Activated CD4-positive, alpha-beta memory T cell treated with anti-CD3 and anti-CD28 coated beads, Interleukin-2, amount 10 ng/mL, durations not matched to agents 7 days and 5 days (primary cell): ENCODE measurements at places on chromosomes 1 and 21.

- no peak for DNase-seq
Observed at GRCh38 chr1:190084552-190084951, 393.1 kb downstream of the BRINP3 start.

- no peak for DNase-seq
Observed at GRCh38 chr1:206025283-206025820, 1.7 kb upstream of the CTSE start.

- DNase-seq, result no peak
Observed at GRCh38 chr1:19036041-19036812, 79.8 kb upstream of the IFFO2 start.

DNA sequence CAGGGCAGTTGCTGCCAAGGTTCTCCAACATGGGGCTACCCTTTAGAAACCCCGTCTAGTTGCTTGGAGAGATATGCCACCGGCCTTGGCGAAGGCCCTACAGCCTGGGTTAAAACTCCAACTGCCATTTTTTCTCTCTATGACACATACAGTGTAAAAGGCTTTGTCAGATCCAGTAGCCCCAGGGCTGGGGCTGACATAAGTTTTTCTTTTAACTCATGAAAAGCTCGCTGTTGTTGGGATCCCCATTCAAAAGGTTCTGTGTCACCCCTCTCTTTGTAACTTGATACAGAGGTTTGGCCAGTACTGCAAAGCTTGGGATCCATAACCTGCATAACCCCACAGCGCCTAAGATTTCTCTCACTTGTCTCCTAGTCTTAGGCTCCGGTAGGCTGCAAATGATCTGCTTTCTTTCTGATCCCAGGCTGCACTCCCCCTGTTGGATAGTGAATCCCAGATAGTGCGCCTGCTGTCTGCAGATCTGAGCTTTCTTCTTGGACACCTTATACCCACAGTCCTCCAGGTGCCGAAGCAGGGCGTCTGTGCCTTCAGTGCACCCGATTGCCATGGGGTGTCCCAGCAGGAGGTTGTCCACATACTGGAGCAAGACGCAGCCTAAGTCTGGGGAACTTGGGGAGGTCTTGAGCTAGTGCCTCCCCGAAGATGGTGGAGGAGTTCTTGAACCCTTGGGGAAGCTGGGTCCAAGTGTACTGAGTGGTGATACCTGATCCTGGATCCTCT, 406.2 kb downstream of the TGFB2 start:
- DNase-seq, result no peak

- DNase-seq, result no peak
Observed at GRCh38 chr1:6392809-6393399, 663 bp downstream of the ACOT7 start.

DNA sequence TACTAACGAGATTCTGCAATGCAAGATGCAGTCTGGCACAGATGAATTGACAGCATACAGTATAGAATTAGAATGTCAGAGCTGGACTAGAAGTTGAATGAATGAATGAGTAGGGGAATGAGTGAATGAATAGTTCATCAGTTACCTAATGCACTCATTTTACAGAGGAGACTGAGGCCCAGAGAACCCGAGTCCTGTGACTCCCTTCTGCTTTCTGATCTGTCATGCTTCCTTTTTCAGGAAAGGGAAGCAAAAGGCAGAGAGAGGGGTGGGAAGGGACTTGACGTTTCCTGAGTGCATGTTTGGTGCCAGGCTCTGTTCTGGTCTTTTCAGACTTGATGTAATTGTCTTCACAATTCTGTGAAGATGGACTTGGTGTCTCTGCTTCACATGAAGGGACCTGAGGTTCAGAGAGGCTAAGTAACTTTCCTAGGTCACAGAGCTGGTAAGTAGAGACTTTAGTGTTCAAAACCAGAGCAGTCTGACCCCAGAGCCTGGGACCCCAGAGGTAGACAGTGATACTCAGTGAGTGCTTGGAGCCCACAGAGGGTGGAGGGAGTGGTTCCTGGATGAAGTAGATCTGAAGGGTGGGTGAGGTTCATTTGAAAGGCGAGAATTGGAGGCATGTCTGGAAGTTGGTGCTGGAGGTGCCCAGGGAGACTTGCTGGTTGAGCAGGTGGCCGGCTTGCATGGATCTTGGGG, 8.0 kb upstream of the MEX3A start:
- DNase-seq, result no peak

DNA sequence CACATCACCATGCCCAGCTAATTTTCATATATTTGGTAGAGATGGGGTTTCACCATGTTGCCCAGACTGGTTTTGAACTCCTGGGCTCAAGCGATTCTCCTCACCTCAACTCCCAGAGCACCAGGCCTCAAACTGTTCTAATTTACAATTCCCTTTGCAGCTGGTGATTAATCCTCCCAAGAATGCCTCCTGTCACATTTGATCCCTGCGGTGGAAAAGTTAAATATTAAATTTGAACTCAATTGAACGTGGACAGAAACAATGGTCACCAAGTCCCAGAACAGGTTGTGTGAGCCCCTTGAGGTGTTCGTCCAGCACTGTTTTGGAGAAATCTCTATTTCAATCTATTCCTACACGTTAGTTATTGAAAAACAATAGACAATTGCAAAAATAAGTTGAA, 2.0 kb upstream of the ANKRD35 start:
- no peak for DNase-seq

GRCh38 chr21:41768437-41769042, 1.7 kb upstream of the RIPK4 start:
- DNase-seq, result peak; percentile 29

DNA sequence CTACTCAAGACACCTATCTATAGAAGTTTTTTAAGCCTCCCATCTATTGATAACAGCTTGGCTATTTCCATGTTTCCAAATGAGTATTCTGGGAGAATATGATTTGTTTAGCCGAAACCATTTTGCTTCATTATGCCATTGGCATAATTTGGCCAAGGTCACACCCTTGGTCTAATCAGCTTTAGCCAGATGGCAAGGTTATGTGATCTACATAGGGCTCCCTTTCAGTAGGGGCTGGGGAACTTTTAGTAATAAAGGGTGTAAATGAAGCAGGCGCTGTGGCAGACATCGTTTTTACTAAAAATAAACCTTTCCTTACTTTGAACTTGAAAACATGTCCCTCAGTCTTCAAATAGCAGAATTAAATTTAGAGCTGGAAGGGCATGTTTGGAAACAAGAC, 3.0 kb upstream of the PDC start:
- no peak for DNase-seq

DNA sequence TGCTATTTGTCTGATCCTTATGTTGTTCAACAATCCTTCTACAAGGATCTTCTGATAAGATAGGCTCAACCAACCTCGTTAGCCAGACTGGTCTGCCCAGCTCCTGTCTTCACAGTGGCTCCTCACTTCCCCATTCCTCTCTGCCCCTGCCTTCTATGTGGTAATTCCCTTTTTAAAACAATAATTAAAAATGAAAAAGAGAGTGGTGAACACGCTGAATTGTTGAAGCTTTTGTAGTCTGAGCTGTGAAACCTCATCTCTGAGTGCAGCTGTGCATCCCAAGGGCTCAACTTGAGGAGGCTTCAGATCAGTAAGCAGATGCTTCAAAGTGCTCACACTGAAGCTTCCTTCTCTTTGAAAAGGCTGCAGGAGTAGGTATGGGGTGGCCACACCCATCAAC, 70.7 kb upstream of the JUN start:
- no peak for DNase-seq
